Activated naive CD8-positive, alpha-beta T cell treated with anti-CD3 and anti-CD28 coated beads, Interleukin-2, amount 50 U/mL, for 16 hours (primary cell): ENCODE measurements at places on chromosomes 12 and 14.

DNA sequence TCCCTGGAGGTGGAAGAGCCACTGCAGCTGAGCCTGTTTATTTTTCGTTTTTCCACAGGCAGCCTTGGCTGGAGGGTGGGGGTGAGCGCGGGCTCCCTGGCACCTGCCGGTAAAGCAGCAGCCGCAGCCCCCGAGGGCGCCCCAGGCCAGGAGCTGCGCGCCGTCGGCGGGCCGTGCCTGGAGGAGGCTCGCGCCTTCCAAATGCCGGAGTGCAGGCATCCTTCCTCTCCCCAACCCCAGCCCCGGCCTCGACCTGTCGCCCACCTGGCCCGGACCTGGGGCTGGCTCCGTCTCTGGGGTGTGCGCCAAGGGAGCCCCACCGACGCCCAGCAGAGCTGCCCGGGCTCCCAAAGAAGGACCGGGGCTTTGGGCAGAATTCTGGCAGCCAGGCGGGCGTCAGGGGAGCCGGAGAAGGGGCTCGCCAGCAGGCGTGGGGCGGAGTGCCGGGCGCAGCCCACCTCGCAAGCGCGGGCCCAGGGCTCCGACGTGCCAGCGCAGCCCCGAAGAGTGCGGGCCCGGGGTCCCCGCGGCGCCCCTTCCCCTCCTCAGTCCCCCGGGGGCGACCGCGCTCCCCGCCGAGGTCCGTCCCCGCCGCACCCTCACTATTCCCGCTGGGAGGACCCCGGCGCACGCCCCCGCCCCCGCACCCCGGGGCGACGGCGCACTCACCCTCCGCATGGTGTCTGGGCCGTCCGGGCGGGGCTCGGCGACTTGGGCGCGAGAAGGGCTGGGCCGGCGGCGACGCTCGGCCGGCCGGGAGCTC, 130.3 kb downstream of the NDUFA12 start:
- DNase-seq = no peak

DNA sequence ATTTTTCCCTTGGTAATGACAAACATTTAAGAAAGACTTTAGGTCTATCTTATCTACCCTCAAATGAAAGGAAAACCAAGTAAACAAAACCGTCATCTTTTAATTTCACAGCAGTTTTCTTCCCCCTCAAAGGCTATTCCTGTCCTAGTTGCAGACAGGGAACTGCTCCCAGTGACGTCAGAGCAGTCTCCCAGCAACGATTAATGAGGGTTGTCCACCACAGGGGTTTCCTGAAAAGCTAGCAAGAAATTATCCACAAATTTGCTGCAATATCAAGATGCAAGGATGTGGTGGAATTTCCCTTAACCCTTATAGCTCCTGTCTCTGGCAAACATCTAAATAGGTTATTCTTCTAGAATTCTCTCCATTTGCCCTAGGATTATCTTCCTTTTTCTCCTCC, 89.1 kb upstream of the STAC3 start:
- no peak for DNase-seq

DNA sequence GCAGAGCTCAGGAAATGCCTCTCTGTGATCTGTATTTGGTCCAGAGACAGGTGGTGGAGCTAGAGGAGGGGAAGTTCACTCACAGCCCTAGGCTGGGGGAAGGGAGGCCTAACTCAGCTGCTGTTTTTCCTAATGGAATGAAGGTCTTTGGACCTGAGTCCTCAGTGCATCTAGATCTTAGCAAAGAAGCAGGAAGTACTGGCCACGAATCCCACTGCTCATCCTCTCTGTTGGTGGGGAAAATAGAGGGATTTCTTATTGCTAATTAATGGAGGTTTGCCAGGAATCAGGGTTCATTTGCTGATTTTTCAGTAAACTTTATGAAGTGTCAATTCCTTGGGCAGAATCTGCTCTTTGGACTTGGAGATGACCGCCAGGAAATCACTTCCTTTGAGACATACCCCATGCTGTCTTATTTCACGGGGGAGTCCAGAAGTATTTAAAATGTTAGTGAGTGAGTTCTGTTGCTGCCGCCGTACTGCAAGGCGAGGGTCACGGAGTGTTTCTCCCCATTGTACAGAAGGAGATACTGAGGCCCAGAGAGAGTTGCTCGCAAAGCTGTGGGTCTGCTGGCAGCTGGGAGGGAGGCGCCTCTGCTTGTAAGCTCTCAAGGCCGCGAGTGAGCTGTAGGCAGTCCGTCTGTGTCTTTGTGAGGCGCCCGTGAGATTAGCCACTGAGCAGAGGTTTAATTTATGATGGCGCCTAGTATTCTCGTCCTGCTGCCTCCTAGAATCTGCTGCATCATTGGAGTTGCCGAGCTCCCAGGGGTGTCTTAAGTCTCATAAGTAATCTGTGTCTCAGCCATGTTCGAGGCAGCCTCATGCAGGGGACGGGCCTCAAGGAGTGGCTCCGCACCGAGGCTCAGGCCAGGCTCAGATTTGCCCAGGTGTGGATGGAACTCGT, 88.2 kb downstream of the TSPAN9 start:
- DNase-seq = no peak

DNA sequence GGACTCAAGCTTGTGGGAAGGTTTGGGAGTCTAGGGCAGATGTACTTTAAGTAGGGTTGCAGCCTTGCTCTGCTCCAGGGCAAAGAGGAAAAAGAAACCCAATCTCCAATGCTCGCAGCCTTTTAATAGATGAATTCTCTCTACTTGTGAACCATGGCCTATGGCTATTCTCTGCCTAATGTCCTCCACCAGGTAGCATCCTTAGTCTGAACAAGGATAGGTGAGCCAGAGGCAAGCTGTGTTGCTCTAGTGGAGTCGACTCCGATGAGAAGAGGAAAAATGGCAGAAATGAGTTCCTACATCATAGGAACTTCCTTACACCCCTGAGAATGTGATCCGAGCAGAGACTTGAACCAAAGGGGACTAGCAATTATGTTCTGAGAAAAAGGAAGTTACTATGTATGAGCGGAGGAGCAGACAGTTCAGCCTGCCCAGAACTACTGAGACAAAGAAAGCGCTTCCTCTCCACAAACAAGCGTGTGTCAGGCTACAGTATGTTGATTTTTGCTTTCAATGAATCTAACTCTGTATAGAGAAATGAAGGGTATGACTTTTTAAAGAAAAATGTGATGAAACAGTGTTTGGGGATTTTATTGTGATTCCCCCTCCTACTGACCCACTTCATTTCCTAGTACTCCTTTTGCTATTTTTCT, 153.6 kb upstream of the ARID2 start:
- DNase-seq = no peak

DNA sequence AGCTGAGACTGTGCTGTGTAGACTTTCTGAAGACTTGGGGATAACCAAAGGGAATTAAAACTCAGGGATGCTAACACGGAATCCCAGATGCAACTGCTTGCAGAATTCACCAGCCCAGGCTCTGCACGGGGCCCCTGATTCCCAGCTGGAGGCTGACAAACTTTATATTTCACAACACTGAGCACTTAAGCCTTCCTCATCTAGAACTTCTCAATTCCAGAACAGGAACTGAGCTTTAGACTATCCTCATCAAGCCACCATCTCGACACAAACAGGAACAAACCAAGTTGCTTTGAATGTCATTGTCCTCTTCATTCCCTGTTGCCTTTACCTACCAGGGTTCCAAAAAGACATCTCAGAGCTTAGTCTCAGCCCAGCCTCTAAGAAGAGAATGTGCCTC, 22.2 kb downstream of the CCDC63 start:
- DNase-seq = no peak

GRCh38 chr12:112987561-112987960, 9.2 kb downstream of the OAS2 start:
- DNase-seq = no peak

- DNase-seq = no peak
These were observed 267.1 kb downstream of the CACNA1C start for GRCh38 chr12:2319737-2320506.

GRCh38 chr12:100877776-100878175, 83.2 kb downstream of the ANO4 start:
- no peak for DNase-seq

GRCh38 chr12:20429852-20430251, 61.5 kb downstream of the PDE3A start:
- DNase-seq = no peak

- DNase-seq = no peak
These were observed 191.9 kb upstream of the DIO3 start for GRCh38 chr14:101369194-101369915.

GRCh38 chr12:14185427-14186192, 179.9 kb upstream of the ATF7IP start:
- no peak for DNase-seq

DNA sequence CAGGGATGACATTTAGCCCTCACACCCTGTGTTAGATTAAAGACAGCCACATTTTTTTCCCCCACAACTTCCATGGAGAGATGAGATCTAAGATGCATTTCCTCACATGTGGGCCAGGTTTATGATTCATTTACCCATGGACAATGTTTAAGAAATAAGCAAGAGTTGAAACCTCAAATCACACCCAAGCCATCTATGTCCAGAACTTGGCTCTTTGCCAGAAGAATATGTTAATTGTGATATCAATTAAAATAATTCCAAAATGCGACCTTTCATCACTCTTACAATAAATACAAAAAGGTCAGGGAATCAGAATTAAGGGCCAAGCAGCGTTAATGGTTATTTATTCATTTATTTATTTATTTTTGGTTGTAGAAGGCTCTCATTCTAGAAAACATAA, 1376.9 kb upstream of the TMEM132C start:
- no peak for DNase-seq

DNA sequence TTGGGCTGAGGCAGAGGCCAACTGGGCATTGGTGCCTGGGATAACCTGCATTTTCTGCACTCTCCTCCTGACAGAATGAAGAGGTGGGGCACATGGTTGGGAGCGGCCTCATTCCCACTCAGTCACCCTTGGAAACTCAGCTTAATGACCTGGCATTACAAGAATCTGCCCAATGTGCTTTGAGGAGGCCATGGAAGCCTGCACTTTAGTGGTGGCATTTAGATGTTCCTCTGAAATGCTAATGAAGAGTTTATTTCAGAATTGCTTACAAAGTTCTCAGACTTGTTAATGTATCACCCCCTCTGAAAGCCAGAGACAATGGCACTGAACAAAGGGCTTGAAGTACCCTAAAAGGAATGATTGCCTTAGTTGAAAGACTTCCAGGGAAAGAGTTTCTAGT, 71.4 kb upstream of the PARP11 start:
- no peak for DNase-seq

DNA sequence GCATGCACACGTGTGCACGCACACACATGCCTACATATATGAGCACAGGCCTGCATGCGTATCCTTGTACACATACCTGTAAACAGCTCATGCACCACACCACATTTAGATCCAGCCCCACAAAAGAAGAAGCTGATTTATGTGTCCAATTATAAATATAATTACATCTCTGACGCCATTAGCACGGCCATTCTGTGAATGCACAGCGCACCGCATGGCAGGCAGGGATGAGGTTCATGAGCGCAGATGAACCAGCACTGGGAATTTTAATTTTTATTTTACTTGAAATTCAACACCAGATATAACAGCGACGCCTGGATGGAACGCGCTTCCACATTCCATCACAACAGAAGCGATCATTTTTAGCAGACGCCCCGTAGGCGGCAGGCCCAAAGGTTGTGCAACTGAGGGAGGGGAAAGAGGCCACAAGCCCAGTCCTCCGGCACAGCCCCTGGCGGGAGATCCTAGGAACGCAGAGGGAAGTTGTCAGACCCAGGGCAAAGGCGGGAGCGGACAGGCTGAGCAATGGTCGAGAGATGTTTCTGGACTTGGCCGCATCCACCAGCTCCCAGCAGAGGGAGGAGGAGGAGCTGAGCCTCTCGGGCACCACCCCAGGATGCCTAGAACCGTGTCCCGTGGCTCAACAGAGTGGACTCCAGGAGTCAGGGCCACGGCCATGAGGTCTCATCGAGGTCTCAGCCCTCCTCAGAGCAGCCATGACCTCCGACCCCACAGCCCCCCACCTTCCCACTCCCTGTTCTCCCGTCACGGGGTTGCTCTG, 37.9 kb upstream of the GALNT9 start:
- no peak for DNase-seq

DNA sequence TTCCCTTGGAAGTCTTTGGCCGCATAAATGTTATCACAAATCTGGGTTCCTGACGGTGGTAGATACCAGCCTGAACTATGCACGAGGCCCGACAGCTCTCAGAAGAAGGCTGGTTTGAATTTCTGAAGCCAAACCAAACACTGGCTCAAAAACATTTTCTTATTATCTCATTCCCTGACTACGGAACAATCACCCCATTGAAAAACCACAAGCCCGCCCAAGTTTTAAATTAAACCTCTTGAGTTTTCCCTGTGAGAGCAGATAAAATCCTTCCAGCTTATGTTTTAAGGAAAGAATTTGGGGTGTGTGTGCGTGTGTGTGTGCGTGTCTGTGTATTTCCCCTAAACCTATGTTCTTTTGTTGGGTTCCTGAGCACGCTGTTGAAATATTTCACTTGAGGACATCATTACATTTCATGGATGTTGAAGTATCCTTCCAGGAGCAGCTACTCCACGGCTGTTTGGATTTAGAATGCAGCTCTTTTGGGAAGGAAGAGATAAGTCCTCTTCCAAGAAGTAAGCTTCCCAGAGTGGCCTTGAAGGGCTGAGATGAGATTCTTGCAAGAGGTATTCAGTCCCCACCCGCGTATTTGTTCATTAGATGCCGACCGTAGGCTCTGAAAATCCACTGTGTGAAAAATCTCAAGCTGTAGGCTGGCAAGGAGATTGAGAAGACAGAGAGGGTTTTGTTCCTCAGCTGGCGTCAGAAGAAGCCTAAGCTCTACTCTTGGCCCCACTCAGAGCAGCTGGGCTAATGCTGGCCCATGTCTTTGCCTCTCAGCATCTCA, 131.0 kb upstream of the NCOR2 start:
- DNase-seq = no peak

DNA sequence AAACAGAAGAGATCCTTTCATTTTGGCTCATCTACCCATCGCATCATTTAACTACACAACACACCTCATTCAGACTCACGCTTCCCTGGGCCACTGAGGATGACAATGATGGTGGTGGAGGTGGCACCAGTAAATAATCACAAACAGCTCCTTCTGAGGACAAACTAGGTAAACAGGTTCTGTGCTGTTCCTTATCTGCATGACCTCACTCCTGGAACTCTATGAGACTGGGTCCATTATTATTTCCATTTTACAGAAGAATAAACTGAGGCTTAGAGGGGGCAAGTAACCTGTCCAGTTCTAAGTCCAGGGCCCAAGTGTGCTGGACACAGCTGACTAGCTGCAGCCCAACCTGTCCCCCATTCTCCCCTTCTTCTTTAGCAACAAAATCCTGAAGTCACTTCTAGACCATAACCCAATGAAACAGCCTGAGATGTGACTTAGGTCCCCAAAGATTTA, 50.4 kb downstream of the ITPK1 start:
- DNase-seq = no peak

DNA sequence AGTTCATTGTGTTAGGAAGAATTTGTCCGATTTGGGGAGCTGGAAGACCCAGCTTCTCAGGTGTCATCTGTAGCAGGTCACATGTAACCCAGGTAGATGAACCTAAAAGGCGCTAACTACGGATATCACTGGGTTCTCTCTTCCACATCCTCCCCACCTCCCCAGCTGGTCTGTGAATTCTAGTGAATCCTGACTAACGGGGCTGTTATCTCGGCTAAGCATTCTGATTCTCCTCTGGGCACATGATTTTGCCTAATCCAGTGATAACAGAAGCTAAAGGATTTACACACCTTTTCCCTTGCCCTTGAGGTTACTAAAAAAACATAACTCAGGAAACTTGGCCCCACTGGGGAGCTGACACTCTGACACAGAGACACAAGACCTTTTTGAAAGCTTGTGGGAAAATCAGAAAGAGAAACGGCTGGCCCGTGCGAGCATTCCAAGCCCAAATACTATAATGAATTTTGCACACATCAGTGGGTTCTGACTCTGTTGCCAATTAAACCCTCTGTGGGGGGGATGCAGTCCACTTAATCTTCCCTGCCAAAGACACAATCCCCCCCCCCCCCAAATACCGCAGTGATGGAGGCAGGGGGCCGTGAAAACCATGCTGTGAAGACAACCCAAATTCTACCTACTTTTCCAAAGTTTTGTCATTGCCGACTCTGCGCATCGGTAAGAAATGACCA, 81.0 kb upstream of the FZD10 start:
- DNase-seq = no peak
